ENCODE measurements at places on chromosomes 16 and 17.

GRCh38 chr16:47250983-47251382, 107.2 kb upstream of the NETO2 start:
- DNase-seq, result peak; percentile 23

GRCh38 chr17:44932096-44932786, 15.3 kb downstream of the KIF18B start:
- DNase-seq, result no peak

- no peak for DNase-seq
Observed at GRCh38 chr16:81544261-81544660, 99.7 kb downstream of the CMIP start.

DNA sequence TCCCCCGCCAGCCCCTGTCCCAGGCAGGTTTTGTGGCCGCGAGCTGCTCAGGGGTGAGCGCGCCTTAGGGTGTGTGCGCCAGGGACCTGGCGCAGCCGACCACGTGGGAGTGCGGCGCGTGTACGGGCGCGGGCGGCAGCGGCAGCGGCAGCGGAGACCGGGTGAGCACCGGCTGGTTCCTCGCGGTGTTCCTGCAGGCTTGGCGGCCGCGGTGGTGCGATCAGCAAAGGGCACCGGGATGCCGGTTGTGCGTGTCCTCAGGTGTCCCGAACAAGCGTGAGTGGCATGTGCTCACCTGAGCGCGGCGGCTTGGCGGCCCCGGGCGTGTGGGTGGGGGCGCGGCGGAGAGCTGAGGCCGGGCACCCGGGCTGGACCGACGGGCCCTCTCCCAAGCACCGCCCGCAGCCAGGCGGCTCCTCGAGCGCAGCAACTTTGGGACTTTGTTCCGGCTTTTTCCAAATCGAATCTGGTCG, 381 bp upstream of the HSD11B2 start:
- no peak for DNase-seq

Data from fibroblast of upper back skin (primary cell).